Activated CD4-positive, alpha-beta memory T cell treated with anti-CD3 and anti-CD28 coated beads, Interleukin-2, amount 10 ng/mL, durations not matched to agents 7 days and 5 days (primary cell): ENCODE measurements at places on chromosomes 6 and 20. TPM values are rescaled to one million over a fixed set of nuclear protein-coding genes. Genes with fewer than 3 reads are reported as not detected.

PRSS35 gene
- not detected for total RNA-seq

DNAH8 gene
- 0.03 TPM for total RNA-seq

MRAP2 gene
- not detected for total RNA-seq

EBF4 gene
- total RNA-seq, result 2.7 TPM

WFDC10B gene
- total RNA-seq, result not detected

DOK5 gene
- not detected for total RNA-seq

SCUBE3 gene
- not detected for total RNA-seq

NFS1 gene
- total RNA-seq, result 28.3 TPM

DNA sequence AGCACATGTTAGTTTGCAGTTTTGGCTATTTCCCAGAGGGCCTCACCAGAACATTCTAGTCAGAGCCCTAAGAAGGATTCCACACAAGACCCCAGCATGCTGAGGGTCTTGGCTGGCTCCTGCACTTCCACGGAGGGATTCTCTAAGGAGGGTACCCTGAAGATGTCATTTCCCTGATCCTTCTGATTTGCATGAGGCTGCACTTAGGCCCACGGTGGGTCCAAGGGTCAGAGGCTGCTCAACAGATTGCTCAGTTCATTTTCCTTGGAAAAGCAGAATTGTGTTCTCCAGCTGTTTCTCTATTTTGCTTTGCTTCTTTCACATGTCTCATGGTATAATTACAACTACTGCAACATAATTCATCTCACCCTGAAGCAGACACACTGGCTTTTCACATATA lies 22.2 kb downstream of the PREP start:
- peaks cover 15% of the 10 kb centered on the region for H3K36me3 ChIP-seq
- H3K4me3 ChIP-seq, result no peak overlapping the region
- H3K27me3 ChIP-seq, result no peaks in the 10 kb centered on the region
- peaks cover 30% of the 10 kb centered on the region for H3K4me1 ChIP-seq
- H3K27ac ChIP-seq, result no peak overlapping the region

DNA sequence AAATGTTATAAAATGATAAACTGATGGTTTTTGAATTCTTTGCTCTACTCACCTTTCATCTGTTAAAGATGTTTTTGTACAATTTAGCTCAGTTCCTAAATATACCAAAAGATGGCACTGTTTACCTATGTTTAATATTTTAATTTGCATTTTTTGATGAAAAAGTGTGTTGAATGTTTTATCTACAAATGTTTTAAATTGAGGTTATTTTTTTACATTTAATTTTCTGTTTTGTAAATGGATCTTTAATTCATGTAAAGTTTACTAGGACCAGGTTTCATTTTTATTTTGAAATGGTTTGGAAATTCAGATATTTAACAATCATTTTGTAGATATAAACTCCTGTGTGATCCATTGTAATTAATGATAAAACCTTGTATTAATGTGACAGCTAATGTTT lies 30.0 kb downstream of the CDKAL1 start:
- peaks cover 12% of the 10 kb centered on the region for H3K4me1 ChIP-seq
- H3K27me3 ChIP-seq, result no peaks in the 10 kb centered on the region
- H3K36me3 ChIP-seq, result peaks cover 9% of the 10 kb centered on the region
- no peak overlapping the region for H3K4me3 ChIP-seq
- H3K27ac ChIP-seq, result no peak overlapping the region

GRCh38 chr20:31758991-31759390 lies 19.9 kb downstream of the TPX2 start:
- no peaks in the 10 kb centered on the region for H3K27me3 ChIP-seq
- no peak overlapping the region for H3K27ac ChIP-seq
- no peak for DNase-seq
- H3K4me1 ChIP-seq, result peaks cover 6% of the 10 kb centered on the region
- H3K36me3 ChIP-seq, result peaks cover 65% of the 10 kb centered on the region
- H3K4me3 ChIP-seq, result no peak overlapping the region

DNA sequence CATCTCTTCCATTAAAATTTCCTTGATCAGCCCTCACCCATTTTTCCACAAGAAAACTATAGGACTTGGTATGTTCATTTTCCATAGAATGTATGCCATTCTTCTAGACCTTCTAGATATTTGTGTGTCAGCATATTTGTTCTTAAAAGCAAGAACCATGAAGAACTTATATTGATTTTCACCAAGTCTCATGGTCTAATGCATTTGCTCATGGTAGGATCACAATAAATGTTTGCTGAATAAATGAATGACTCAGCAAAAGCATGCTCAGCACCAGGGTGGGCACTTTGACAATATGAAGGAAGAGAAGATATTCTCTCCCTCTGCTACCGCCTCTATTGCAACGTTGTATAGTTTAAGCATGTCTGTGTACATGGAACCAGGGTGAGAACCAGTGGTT lies 805.5 kb upstream of the SLC35B3 start:
- H3K36me3 ChIP-seq, result no peaks in the 10 kb centered on the region
- H3K4me3 ChIP-seq, result no peak overlapping the region
- no peaks in the 10 kb centered on the region for H3K4me1 ChIP-seq
- H3K27me3 ChIP-seq, result no peaks in the 10 kb centered on the region
- H3K27ac ChIP-seq, result no peak overlapping the region

DNA sequence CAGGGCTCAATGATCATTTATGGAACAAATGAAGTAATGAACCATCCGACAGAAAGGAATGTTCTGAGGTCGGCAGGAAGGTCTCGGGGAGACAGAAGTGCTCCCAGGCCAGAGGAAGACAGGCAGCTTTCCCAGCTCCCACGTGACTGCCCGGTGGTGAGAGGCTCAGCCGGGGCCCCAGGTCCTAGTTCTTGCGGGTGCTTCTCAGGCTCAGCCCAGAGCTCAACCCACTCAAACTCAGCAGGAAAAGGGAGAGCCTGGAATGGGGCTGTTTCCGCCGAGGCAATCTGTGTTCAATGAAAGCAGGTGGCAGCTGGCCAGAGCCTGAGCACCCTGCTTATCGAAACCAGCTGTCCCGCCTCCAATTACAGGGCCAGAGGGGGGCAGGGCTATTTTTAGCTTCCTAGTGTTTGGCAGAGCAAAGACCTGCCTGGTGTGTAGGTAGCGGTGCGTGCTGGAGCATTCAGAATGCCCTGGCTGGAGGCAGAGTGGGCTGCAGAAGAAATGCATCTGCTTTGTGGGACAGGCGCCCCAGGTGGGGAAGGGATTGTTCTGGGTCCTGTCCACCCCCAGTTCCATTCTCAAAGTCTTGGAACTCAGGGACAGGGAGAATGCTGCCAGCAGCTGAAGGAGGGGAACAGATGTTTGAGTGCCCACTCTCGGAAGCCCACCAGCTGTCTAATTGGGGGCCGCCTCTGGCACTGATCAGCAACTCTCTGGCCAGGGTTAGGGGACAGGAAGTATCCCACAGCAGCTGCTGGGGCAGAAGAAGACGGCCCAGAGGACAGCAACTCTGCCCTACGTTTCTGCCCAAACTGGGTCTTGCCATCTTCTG lies 145.1 kb downstream of the PREX1 start:
- H3K36me3 ChIP-seq, result peaks cover 39% of the 10 kb centered on the region
- DNase-seq, result no peak
- H3K4me3 ChIP-seq, result no peak overlapping the region
- H3K4me1 ChIP-seq, result peaks cover 14% of the 10 kb centered on the region
- no peaks in the 10 kb centered on the region for H3K27me3 ChIP-seq

DNA sequence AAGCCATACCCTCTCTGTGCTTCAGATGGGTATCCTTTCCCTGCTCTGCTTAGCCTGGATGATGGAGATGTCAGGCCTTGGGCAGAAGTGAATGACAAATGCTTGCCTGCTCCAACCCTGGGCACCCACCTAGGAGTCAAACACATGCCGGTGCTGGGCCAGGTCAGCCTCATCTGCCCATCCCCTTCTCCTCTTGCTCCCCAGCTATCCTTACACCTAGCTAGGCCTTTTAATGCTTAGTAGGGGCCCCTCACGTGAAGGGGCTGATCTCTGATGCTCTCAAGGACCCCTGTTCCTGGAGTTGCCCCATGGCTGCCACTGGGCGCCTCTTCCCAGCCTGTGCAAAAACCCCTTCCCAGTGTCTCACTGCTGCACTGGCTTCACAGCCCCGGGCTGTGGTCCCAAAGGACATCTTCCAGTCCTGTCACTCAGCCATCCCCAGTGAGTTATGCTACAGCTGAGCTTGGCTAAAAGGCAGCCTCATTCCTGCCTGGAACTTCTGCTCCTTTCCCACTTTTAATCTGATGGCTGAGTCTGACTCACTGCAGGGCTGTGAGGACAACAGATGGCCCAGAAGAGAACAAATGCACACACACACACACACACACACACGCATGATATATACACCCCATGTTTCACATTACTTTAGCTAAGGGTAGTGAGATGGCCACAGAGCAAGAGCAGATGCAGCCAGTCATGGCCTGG lies 12.8 kb upstream of the SDCBP2 start:
- no peak overlapping the region for H3K4me3 ChIP-seq
- H3K27ac ChIP-seq, result no peak overlapping the region
- peaks cover 10% of the 10 kb centered on the region for H3K36me3 ChIP-seq
- no peaks in the 10 kb centered on the region for H3K27me3 ChIP-seq

- no peaks in the 10 kb centered on the region for H3K27me3 ChIP-seq
- peaks cover 52% of the 10 kb centered on the region for H3K4me1 ChIP-seq
- peak overlapping the region; percentile 45 for H3K27ac ChIP-seq
- DNase-seq, result no peak
- H3K4me3 ChIP-seq, result no peak overlapping the region
- H3K36me3 ChIP-seq, result no peaks in the 10 kb centered on the region
Measured at GRCh38 chr6:157223021-157223430, 100.3 kb downstream of the TMEM242 start.

DNA sequence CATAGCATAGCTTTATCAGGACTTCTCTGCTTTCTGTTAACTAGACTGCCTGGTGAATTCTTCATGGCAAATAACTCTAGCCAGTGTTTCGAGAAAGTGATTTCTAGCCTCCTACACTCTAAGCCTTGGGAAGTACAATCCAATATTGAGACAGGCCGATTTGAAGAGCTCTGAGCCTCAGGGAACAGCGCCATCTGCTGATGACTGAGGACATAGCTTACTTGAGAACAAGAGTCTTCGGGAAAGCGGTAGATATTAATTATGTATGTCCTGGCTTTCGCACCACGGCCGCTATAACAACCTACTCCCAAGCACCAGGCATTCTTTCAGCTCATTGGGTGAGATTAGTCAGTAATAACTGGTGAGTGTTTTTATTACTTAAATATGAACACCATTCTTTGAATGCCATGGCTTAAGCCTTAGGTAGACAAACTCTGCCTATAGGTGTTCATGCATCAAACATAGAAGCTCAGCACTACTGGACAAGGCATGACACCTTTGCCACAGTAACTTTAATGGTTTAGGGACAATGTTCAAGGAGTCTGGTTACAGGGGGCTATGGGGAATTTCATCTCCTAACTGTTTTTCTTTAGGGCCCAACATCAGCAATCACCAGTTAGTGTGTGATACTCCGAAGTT lies 518.6 kb downstream of the BMP2 start:
- no peaks in the 10 kb centered on the region for H3K4me1 ChIP-seq
- DNase-seq, result peak; percentile 19
- H3K27me3 ChIP-seq, result no peaks in the 10 kb centered on the region
- no peaks in the 10 kb centered on the region for H3K36me3 ChIP-seq

- H3K4me3 ChIP-seq, result no peak overlapping the region
- H3K27me3 ChIP-seq, result no peaks in the 10 kb centered on the region
Measured at GRCh38 chr6:130152908-130153510, 69.7 kb downstream of the SAMD3 start.

- peaks cover 20% of the 10 kb centered on the region for H3K4me1 ChIP-seq
- no peaks in the 10 kb centered on the region for H3K36me3 ChIP-seq
- no peak for DNase-seq
- H3K27ac ChIP-seq, result no peak overlapping the region
Measured at GRCh38 chr6:70956191-70956450, 739 bp downstream of the B3GAT2 start.

DNA sequence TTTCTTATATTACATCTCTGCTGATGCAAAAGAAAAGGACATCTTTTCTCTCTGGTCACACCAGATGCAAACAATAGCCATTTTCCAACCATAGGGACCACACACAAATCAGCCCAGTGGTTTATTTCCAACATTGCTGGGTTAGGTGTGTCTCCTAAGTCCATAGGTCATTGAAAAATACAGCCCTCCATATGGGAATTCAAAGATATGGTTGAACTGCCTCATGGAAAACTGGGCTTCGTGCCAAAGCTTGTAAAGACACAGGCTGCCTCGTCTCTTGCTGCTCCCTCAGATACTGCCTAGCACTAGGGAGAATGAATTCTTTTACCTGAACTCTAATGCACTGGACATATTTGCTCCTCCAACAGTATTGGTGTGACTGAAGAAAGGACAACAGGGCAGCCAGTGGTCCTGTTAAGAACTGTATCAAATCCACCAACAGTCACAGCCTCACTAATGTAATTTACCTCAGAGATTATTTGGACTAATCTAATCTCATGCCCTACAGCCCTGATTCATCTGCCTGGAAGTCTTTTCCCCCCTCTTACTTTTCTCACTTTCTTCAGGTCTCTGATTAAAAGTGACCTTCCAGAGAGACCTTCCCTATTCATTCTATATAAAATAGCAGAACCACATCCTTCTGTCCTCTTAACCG lies 48.3 kb upstream of the TBC1D32 start:
- no peaks in the 10 kb centered on the region for H3K4me1 ChIP-seq
- H3K27me3 ChIP-seq, result no peaks in the 10 kb centered on the region
- H3K4me3 ChIP-seq, result no peak overlapping the region
- no peak for DNase-seq
- no peaks in the 10 kb centered on the region for H3K36me3 ChIP-seq

DNA sequence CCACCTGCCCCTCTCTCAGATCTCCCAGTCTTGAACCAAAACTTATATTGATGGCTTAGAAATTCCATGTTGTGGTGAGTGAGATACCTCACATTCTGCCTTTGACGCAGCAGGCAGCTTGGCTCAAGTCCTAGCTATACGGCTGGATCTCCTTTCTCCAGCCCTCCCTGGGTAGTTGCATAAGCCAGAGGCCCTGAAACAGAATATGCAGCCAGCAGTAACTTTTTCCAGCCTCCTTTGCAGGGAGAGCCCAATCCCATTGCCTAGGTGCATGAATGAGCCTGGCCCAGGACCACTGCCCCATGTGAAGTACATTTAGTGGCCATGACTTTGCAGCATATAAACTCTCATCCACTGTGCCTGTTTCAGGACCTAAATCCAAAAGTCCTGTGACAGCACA lies 202.2 kb upstream of the CDYL start:
- no peaks in the 10 kb centered on the region for H3K27me3 ChIP-seq
- no peak for DNase-seq
- no peaks in the 10 kb centered on the region for H3K4me1 ChIP-seq
- no peak overlapping the region for H3K27ac ChIP-seq
- peaks cover 2% of the 10 kb centered on the region for H3K36me3 ChIP-seq

DNA sequence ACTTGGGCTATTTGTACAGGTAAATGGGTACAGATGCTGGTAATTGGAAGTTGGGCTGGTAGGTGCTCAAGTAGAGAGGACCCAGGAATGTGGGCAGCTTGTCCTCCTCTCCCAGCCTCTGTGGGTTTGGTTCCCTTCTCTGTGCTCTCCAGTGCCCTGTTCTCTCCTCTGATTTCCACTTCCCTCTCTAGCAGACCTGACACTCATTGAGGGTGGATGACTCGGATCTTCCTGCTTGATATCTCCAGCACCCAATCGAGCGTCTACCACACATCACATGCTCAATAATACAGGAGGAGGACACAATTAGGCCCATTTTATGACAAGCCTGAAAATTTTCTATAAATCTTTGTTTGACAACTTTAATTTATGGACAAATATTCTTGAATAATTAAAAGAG lies 23.7 kb downstream of the CST1 start:
- no peak overlapping the region for H3K27ac ChIP-seq
- peaks cover 2% of the 10 kb centered on the region for H3K27me3 ChIP-seq
- no peak overlapping the region for H3K4me3 ChIP-seq
- no peaks in the 10 kb centered on the region for H3K4me1 ChIP-seq

GRCh38 chr20:60816901-60817300 lies 435.2 kb upstream of the CDH4 start:
- no peak overlapping the region for H3K4me3 ChIP-seq
- H3K27me3 ChIP-seq, result peaks cover 2% of the 10 kb centered on the region
- peaks cover 7% of the 10 kb centered on the region for H3K4me1 ChIP-seq
- H3K27ac ChIP-seq, result no peak overlapping the region

GRCh38 chr6:6711832-6712448 lies 123.4 kb downstream of the LY86 start:
- peak; percentile 29 for DNase-seq
- no peak overlapping the region for H3K27ac ChIP-seq
- H3K4me3 ChIP-seq, result no peak overlapping the region
- H3K4me1 ChIP-seq, result peaks cover 27% of the 10 kb centered on the region
